ENCODE measurements at places on chromosomes 11 and 22.

DNA sequence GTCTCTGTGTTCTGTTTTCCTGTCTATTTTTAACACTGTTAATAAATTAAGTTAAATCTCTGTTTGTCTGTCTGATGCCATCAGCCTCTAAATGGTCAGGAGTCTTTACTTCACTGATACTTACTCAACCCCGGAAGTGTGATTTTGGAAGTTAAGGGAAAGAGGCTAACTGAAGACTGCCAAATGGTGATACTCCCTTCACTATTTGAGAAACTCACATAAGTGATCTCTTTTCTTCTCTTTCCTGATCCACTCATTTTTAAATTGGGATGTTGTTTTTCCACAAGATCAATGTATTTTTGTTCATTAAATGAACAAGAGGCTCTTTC lies 389 bp upstream of the CASP12 start:
- DNase-seq, result no peak

DNA sequence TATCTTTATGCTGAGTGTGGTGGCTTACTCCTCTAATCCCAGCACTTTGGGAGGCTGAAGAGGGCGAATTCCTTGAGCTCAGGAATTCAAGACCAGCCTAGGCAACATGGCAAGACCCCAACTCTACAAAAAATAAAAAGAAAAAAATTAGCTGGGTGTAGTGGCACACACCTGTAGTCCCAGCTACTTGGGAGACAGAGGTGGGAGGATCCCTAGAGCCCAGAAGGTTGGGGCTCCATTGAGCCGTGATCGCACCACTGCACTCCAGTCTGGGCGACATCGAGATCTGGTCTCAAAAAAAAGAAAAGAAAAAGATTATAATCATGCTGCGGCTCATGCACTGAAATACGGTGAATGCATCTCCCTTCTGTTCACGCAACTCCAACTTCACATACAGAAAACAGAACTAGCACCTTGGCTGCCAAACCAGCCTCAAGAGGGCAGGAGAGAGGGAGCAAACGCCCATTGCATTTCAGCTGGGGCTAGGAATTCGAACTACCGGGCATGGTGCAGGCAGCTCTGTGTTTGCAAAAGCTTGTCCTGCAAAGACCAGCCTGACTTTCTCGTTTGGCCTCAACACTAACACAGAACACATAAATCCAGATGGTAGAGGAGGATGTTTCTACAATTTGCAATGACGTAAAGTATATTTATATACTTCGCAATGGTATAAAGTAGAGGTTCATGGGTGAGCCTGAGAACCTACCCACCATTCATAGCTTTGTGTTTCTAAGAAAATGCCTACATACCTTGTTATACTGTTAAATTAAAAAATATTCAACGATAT lies 6.3 kb upstream of the SYNGR1 start:
- DNase-seq, result peak; percentile 41

DNA sequence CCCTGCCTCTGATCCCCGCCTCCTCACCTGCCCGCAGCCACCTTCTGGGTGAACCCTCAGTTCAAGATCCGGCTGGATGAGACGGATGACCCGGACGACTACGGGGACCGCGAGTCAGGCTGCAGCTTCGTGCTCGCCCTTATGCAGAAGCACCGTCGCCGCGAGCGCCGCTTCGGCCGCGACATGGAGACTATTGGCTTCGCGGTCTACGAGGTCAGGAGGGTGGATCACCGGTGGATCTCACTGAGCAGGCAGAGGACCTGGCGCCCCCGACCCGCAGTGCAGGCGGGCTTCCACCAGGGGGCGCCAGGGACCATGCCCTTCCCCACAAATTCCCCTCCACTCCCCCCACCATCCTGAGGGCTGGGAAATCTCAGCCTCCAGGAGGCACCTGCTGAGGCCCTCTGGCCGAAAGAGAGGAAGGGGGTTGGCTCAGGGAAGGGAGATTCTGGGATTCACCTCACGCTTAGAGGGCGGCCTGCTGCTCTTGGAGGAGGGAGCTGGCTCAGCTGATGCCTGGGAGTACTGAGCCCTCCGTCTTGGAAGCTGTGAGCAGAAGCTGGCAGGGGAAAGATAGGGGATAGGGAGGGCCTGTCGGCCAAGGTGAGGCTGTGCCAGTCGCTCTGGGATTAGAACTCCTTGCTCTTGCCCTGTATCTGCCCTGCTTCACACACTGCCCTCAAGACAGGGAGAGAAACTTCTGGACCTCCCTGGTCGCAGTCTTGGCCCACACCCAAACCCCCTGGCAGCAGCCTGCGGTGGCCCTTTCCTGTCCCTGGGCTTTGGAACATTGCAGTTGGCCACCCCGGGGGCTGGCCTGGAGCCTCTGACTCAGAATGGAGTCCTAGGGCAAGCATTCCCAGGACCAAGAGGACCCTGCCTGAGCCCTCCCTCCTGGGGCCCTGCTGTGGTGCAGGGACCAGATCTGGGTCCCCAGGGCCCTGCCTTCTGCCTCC lies 23.2 kb downstream of the CAPN1 start:
- no peak for DNase-seq

- DNase-seq, result no peak
Observed at GRCh38 chr22:48827904-48828555, 999.6 kb downstream of the BRD1 start.

GRCh38 chr11:34223021-34223813 lies 117.8 kb downstream of the NAT10 start:
- DNase-seq, result no peak
